ENCODE measurements at places on chromosomes 7 and 10.

DNA sequence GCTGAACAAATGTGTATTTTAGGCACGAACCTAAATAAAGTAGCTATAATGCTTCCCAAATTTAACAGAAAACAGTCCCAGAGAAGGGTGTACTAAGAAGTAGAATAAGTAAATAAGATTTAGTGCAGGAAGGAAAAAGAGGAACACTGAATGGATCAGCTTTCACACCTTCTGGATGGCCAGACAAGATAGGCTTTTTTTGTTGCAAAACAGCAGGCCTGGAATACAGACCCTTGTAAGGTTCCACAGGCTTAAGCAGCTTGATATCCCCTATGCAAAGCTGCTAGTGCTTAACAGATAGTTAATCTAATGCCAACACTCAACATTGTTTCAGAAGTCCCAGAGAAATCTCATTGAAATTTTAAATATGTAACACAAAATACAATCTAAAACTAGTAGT, 328.1 kb upstream of the STEAP1 start:
- DNase-seq, result no peak

GRCh38 chr10:94376865-94377264, 14.1 kb upstream of the NOC3L start:
- no peak for DNase-seq

DNA sequence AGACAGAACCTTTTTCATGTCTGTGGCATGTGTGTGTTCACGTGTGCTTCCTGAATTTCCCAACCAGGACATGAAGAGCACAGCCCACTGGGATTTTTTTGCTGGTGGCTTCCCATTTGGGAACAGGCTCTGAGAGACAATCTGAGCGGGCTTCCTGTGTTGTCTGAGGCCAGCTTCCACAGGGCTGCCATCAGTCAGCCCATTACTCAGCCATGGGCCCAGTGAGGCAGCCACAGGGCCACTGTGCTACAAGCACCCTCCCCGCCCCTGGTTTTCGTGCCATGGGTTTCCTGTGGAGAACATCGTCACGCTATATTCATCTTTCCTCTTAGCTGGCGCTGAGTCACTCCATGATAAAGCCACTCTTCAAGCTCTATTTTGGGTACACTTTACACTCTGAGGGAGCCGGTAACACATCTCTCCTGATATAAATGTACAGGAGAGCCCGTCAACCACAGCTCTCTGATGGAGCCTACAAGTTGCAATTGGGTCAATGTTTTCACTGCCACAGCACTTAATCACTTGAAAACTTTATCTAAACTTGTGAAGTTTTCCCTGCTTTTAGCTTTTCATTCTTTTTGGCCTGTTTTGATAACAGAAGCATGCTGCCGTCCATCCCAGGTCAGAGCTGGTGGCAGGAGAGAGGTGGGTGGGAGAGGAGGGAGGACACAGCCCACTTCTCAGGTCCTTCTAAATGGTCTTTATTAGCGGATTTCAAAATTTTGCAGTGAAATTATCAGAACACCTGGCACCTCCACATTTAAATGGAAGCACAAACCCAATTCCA, 96.9 kb downstream of the HIPK2 start:
- peak; percentile 77 for DNase-seq

DNA sequence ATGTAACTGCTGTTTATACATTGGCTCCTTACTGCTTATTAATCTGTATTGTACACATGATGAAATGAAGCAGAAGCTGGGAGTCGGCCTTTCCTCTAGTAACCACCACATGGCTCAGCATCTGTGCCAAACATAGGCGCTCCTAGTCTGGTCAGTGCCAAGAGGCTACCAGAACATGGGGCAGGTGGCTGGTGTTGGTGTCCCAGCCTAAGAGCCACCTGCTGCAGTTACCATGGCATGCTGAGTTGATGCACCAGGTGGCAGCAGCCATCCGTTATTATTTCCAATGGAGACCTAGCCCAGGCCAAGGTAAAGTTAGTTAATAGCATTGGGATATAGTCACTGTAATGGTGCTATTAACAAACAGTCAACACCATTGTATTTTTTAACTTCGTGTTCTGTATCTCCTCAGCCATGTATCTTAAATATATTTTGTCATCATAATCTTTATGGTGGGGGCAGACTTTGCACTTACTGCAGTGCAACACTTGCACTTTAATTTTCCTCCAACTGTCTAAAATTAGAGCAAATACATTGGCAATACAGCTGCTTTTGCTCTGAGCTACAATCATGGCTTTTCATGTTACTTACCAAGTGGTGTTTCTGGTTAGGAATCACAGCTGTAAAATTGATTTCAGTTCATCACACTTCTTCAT, 33.1 kb downstream of the HBP1 start:
- no peak for DNase-seq

DNA sequence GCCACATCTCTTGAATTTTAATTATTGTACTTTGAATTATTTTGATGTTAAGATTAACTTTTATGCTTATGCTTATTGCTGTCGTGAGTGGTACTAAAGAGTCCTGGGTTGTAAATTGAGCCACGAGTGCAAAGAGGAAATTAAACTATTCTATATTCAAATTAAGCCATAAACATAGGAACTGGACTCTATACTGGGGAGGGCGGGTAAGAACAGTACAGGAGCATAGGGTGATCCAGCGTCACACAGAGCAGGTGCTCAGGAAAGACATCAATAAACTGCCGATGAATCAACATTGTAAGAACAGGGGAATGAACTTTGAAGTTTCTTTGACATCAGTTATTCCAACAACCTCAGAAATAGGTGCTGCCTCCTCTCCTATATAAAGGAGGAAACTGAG, 219.6 kb downstream of the CACNB2 start:
- no peak for DNase-seq

DNA sequence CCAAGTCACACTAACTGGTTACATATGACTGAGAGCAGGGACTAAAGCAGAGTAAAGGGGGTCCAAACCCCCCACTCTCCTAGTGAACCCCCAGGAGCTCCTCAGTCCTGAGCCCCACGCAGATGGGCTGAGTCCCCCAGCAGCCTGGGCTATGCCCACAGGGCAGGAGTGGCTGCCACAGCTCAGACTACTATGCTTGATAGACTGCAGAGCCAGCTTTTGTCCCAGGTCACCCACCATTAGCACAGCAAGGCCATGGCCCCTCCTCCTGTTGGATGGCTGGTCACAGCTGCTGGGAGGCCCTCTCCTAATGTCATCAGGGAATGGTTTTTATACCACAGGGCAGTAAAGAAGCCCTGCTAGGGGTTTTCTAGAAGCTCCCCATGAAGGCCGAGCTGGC, 46.3 kb upstream of the FGFR2 start:
- no peak for DNase-seq

DNA sequence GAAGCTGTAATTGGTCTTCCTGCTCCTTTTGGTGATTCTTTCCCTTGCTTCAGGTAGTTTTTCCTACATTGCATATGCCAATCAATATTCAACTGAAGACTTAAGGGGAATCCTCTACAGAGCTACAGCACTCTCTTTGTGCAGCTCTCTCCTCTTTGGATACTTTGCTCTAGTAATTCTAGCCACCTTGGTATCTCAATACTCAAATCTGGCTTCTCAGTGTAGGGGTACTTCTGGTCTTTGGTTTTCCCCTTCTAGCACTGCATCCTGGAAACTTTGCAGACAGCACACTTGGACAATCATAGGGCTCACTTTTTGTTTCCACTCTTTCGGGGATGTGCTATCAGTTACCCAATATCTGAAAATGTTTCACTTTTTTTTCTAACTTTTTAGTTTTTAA, 9.9 kb downstream of the PHTF2 start:
- no peak for DNase-seq

DNA sequence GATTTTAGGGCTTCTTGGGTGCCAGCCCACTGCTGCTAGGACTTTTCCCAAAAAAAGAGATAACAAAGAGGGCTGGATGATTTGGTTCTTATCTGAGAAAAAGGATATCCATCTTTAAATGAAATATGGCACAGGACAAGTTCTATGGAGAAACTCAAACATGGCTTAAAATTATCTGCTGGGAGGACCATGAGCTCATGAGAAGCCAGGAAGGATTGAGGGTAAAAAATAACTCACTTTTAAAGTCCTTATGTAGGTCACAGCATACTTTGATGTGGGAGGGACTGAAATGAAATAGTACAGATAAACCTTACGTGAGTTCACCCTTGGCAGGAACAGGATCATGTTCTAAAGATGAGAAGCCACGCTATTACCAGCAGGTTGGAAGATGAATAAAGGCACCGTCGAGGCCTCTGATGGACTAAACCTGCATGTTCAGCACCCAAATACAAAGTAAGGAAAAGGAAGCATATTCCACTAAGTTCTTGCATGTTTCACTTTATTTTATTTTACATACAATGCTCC, 369.2 kb upstream of the KLF6 start:
- no peak for DNase-seq

DNA sequence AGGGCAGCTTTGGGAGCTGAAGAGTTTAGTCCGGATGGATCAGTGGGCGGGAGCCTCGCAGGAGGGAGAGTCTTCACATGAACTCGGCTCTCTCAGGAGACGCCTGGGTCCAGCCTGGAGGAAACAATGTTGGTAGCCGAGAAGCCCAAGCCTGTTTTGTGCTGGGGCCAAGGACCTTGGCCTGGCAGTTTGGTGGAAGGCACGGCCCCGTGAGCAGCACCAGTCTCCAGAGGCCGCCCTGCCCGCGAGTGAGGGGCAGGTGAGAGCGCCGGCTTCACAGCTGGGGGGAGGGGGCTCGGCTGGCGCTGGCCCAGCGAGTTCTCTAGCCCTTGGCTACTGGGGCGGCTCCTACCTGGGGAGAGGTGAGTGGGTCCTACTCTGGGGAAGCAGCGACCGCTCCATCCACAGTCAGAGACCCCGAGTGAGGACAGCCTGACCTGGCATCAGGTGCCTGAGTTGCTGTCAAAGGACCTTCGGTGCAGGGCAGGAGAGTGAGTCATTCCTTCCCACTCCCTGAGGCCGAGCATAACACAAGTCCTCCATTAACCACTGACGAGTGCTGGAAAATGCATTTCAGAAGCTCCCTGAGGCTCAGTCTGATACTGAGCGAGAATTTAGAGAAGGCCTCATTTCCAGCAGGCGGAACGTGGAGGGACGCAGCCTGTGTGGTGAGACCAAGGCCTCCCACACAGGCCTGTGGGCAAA, 89.3 kb upstream of the DIP2C start:
- no peak for DNase-seq

- DNase-seq, result no peak
Measured at GRCh38 chr10:85492684-85493083, 873.9 kb downstream of the GRID1 start.

DNA sequence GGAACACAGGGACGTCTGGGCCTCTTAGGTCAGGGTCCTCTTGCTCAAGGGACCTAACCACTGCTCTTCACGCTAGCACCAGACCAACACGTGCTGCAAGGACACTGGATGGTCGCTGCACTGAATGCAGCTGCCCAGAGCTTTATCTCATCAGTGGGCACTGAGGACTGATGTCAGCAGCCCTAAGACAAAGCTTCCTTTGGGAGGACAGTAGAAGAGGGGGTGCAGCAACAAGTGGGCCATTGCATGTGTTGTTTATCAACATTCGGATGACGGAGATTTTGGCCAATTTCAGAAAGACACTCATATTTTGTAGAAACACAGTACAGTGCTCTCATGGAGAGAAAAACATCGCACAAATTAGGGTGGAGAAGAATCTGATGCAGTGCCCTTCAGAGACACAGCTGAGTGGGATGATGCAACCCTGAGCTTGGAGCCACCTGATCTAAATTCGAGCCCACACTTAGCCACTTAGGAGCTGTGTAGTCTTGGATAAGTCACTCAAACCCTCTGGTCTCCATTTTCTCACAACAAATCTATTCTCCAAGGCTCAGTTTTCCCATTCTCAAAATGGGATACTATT, 1.7 kb downstream of the OPALIN start:
- no peak for DNase-seq

GRCh38 chr10:54665095-54665494, 135.9 kb downstream of the PCDH15 start:
- DNase-seq, result no peak

GRCh38 chr10:130045091-130045652, 65.5 kb downstream of the C10orf143 start:
- DNase-seq, result no peak

- no peak for DNase-seq
Measured at GRCh38 chr10:48533951-48534720, 70.7 kb downstream of the ARHGAP22 start.

- DNase-seq, result no peak
Measured at GRCh38 chr10:75403144-75403938, 1.8 kb upstream of the ZNF503 start.

DNA sequence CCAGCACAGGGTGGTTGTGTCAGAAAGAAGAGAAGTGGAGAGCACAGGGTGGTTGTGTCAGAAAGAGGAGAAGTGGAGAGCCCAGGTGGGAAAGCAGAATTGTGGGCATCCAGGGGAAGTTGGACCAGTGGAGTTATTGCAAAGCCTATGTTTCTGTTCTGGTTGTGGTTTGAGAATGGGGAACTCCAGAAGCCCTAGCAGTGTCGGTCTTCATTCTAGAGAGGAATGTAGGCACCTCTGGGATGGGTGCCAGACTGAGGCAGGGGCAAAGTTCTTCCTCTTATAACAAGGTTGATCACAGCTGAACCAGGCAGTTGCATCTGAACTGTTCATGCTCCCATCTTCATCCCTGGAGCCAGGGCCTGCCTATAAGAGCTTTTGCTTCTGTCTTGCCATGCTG, 954 bp downstream of the FSCN3 start:
- no peak for DNase-seq

- DNase-seq, result no peak
Measured at GRCh38 chr10:42638821-42639270, 476 bp upstream of the ZNF33B start.

GRCh38 chr7:936386-937054, 18.0 kb downstream of the ADAP1 start:
- no peak for DNase-seq

DNA sequence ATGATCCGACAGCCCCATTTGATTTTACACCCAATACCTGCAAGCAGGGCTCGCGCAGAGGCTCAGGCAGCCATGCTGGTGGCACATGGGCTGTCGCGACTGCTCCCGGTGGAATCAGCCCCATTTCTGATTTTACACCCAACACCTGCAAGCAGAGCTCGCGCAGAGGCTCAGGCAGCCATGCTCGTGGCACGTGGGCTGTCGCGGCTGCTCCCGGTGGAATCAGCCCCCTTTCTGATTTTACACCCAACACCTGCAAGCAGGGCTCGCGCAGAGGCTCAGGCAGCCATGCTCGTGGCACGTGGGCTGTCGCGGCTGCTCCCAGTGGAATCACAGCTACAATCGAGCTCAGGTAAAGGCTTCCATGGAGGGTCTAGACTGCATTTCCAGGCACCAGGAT, 244.1 kb downstream of the PTPRN2 start:
- DNase-seq, result no peak

DNA sequence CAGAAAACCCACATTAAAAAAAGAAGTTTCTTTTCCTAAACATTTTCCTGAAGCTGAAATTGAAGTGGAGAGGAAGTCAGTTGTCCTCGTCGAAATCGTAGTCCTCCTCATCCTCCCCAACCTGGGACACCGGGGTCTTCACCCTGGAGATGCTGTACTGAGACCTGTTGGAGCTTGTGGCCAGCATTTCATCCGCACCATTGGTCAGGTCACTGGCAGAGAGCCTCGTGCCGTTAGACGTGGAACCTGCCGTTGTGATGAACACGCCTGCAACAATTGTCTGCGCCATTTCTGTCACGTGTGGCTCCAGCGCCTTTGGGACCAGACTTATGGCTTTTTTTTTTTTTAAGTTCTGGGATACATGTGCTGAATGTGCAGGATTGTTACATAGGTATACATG, 23.8 kb downstream of the CD36 start:
- no peak for DNase-seq

GRCh38 chr7:151631570-151631952, 111.9 kb upstream of the RHEB start:
- no peak for DNase-seq

- no peak for DNase-seq
Measured at GRCh38 chr7:28349637-28350036, 62.7 kb upstream of the CREB5 start.

Data from BJ (cell line).